ENCODE measurements at places on chromosomes 6 and 20.

GRCh38 chr6:142845624-142846458, 99.1 kb downstream of the HIVEP2 start:
- peak; percentile 85 for DNase-seq

- DNase-seq, result peak; percentile 71
These were observed 8.9 kb upstream of the MLN start for GRCh38 chr6:33812669-33813068.

DNA sequence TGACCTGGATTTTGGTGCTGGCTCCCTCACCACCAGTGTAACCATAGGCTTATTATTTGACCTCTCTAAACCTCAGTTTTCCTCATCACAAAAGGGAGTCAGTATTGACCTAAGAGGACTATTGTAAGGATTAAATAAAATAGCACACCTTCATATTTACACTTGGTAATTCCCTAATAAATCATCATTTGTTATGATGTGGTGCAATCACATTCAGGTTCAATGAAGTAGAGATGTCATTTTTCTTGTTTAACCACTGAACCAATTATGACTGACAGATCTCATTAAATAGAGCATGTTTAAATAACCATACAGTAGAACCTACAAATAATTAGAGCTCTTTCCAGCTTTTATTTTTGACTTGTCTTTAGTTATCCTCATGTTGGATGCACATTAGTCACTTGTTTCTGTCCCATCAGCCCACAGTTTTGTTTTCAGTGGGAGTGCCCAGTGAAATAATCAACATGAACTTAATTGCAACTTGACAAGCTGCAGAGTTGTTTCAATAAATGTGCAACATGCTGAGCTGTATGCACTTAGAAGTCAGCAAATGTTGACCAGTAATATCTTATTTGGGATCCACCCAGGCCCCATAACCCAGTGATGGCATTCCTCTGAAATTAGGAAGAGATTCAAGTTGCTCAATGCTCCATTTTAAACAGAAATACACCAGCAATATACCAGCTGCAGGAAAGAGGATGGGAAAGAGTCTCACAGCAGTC, 451.7 kb upstream of the MARCKS start:
- no peak for DNase-seq

DNA sequence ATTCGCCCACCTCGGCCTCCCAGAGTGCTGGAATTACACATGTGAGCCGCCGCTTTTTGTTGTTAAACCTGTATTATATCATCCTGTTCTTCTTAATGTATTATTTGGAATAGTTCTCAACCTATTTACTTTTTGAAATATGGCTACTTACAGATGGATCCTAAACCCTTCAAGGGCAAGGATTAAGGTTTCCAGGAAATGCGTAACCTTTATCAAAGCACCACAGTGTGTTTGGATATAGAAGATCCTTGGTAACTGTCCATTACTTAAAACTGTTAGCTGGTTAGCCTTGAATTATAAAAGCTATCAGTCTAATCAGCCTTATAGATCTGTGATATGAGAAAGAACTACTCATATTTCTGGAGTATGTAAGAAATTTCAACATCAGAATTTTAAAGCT, 12.3 kb upstream of the RPN2 start:
- no peak for DNase-seq

DNA sequence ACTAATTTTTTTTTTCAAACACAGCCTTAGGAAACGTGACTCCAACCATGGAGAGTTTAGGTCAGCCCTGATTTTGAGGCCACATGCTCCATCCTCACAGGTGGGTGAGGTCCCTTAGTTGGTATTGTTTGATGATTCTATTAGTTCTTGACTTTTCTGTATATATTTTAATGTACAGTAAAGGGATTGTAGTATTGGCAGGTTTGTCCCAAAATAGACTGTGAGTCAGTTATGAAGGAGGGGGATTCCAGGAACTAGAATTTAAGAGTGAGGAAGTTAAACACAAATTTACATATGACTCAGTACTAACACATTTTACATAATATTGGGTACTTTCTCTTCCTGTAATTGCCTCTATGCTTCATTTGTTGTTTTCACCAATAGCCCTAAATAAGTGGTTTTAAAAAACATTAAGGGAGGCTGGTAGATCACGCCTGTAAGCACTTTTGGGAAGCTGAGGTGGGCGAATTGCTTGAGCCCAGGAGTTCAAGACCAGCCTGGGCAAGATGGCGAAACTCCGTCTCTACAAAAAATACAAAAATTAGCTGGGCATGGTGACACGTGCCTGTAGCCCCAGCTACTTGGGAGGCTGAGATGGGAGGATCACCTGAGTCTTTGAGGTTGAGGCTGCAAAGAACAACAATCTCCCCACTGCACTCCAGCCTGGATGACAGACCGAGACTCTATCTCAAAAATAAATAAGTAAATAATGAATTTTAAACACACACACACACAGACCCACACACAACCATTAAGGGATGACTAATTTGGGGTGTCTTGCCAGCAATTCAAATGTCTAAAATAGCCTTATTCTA, 81.8 kb downstream of the SGK1 start:
- DNase-seq, result no peak

GRCh38 chr20:33540427-33540826, 50.5 kb downstream of the CBFA2T2 start:
- DNase-seq, result no peak

GRCh38 chr6:34318499-34319470, 70.0 kb upstream of the SMIM29 start:
- no peak for DNase-seq

GRCh38 chr20:21507400-21508229, 6.2 kb downstream of the NKX2-2 start:
- DNase-seq, result no peak

DNA sequence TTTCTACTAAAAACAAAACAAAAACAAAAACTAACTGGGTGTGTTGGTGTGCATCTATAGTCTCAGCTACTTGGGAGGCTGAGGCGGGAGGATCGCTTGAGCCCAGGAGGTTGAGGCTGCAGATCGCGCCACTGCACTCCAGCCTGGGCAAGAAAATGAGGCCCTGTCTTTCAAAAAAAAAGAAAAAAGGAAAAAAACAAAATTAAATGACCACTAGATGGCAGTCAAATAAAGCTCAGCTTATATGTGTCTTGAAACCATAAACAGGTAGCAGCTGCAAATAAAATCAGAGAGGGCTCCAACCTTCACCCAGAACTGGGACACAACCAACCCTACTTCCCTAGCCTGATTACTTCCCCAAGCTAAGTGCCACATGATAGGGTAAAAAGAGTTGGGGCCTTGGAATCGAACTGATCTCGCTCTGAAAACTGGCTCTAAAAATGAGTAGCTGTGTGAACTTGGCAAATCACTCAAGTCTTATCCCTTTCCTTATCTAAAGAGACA, 67.1 kb upstream of the ADGRF4 start:
- DNase-seq, result no peak

- DNase-seq, result no peak
These were observed 12.3 kb downstream of the TMEM14B start for GRCh38 chr6:10759884-10760329.

- DNase-seq, result no peak
These were observed 7.9 kb upstream of the BHLHE23 start for GRCh38 chr20:63014710-63015109.

DNA sequence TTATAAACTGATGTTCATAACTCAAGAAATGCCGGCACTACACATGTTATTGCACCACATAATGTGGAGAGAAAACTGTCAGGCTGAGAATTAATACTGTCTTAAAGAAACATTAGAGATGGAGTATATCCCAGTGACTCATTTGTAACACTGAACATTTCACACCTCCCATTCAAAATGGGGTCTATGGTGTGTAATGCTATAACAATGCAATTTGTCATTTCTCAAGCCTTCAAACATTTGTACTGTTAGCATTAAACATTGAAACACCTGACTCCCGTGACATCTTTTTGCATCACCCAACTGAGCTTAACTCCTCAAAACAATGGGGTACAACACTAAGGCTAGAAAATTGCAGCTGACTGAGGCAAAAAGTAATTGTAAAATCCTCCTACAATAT, 151.7 kb downstream of the DST start:
- no peak for DNase-seq

DNA sequence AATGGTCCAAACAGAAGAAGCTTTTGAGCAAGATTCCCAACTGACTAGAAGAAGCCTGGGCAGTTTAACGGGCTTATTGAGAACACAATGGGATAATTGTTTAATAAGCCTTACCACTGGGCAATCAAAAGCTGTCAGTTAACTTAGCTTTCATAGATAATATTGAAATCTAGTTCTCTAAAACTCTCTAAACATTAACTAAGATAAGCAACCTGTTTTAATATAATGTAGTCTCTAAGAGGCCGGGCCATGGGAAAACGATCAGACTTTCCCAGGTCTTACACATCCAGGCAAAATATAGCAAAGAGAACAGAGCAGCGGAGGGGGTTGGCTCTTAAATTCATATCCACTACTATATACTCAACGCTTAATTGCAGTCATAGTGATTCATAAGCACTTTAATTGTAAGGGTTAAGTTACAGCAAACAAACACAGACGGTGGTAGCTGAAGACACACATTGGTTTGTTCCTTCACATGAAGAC, 128.0 kb upstream of the FAM83B start:
- no peak for DNase-seq

- DNase-seq, result no peak
These were observed 51.6 kb downstream of the EYA2 start for GRCh38 chr20:46946181-46946624.

DNA sequence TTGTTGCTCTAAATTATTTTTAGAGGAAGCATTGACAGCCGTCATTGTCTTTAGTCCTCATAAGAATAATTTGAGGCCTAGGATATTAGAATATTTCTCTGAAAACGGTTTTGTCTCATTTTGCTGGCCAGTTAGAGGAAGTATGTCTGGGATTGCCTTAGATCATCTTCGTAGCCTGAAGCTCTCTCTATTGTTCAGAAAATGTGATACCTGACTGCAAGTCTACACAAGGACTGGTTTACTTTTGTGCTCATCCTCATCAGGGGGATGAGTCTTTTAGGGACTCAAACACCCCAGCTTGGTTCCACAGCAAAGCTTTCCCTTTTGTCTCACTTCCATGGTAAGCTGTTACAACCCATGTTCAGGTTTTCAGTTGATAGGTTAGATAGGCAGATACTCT, 141.8 kb downstream of the FARS2 start:
- no peak for DNase-seq

GRCh38 chr6:23783901-23784300, 342.1 kb upstream of the NRSN1 start:
- no peak for DNase-seq

DNA sequence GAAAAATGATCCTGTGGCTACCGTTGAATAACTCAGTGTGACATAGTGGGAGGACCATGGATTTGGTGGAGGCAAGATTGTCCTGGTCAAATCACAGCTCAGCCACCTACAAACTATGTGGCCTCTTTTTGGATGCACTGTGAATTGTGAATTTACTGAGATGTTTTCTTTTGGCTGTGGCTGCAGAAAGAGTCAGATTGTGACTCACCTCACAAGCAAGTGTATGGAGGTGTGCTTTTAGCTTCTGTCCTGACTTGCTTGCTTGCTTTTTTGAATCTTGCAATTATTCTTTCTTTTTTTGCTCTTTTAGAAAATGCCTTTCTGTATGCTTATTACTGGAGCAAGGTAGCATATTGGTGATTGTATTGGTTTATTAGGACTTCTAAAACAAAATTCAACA, 122.9 kb upstream of the FOXO3 start:
- no peak for DNase-seq

GRCh38 chr6:53541900-53542299, 3.0 kb downstream of the GCLC start:
- no peak for DNase-seq

DNA sequence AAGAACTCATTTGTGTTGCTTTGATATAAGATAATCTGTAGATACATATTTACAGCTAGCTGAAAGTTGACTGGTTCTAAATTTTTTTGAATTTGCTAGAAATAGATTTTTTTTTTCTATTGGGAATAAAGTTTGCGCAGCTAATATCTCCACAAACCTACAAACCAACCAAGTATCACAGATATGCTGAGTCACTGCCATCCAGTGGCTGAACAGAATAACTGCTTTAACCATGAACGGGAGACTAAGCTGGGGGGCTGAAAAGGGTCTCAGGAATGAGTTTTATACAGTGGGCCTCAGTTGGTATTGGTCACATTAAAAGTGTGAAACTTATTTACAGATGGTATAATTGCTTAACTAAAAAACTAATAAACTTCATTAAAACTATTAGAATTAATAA, 326.7 kb upstream of the CNR1 start:
- DNase-seq, result peak; percentile 26

- DNase-seq, result no peak
These were observed 11.8 kb downstream of the TNXB start for GRCh38 chr6:32097364-32097763.

DNA sequence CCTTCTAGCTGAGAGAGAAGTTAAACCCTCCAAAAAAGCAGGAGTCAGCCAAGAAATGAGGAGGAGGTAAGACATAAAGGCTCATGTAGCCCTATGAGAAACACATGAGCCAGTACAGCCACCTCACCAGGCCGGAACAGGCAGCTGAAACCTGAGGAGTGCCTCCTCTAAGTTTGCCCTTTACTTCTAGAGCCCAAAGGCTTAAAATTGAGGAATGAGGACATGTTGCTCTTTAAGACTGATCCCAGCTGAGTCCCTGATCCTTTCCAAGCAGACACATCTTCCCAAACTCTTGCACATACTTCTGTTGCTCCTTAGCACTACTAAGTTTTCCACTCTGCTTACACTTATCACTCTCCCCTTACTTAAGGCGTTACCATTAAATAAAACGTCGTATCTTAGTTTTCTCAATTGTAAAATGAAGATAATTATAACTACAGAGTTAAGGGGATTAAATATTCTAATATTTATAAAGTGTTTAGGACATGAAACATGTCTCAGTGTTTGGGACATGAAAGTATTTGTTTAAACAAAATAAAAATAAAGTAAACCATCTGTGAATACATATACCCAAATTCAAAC, 124.0 kb downstream of the OGFRL1 start:
- DNase-seq, result no peak
